ENCODE measurements at places on chromosomes 7 and 10.

- no peak overlapping the region for H3K27ac ChIP-seq
- H3K27me3 ChIP-seq: no peaks in the 10 kb centered on the region
- no peak overlapping the region for H3K4me3 ChIP-seq
- peaks cover 4% of the 10 kb centered on the region for H3K4me1 ChIP-seq
- no peak for DNase-seq
These were observed 64.0 kb downstream of the CACNB2 start for GRCh38 chr10:18204039-18204835.

- no peaks in the 10 kb centered on the region for H3K27me3 ChIP-seq
- no peak for DNase-seq
- H3K4me3 ChIP-seq: no peak overlapping the region
- H3K27ac ChIP-seq: no peak overlapping the region
These were observed 3.8 kb upstream of the EIF3B start for GRCh38 chr7:2350861-2351260.

- no peak overlapping the region for H3K4me3 ChIP-seq
- no peaks in the 10 kb centered on the region for H3K4me1 ChIP-seq
- H3K27me3 ChIP-seq: no peaks in the 10 kb centered on the region
- DNase-seq: no peak
- no peak overlapping the region for H3K27ac ChIP-seq
These were observed 260.6 kb downstream of the KCNMA1 start for GRCh38 chr10:77377034-77377433.

DNA sequence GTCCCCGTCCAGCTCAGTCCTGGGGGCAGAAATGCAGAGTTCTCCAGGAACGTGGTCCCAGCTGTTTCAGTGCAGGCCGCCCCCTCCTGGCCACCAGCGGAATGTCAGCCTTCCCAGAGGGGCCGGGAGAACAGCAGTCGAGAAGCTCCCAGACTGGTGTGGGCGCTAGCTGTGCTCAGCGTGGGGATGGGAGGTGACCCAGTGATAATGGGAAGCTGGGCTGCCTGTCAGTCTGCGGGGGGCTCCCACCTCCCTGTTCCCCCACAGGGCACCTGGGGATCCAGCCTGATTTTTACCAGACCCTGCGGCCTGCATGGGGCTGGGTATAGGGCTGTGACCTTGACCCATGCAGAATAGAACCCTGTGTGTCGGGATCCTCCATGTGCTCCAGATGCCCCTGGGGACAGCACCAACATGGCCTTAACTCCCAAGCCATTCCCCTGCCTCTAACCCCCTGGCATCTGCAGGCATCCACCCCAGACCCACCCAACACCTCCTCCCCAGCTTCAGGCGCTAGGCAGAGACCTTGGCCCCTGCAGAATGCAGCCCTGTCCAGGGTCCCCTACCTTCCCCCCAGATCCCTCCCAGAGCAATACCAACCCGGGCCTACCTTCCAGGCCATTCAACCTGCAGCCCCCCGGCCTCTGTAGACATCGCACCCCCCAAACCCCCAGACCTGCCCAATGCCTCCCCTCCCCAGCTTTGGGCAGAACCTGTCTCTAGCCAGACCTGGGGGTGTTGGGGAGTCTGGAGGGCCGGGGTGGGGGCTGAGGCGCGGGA, 880 bp upstream of the ELN start:
- H3K27me3 ChIP-seq: peaks cover 7% of the 10 kb centered on the region
- no peaks in the 10 kb centered on the region for H3K36me3 ChIP-seq
- peak; percentile 75 for DNase-seq
- peak overlapping the region; percentile 87 for H3K27ac ChIP-seq
- H3K4me1 ChIP-seq: peaks cover 44% of the 10 kb centered on the region
- peak overlapping the region; percentile 50 for H3K4me3 ChIP-seq

DNA sequence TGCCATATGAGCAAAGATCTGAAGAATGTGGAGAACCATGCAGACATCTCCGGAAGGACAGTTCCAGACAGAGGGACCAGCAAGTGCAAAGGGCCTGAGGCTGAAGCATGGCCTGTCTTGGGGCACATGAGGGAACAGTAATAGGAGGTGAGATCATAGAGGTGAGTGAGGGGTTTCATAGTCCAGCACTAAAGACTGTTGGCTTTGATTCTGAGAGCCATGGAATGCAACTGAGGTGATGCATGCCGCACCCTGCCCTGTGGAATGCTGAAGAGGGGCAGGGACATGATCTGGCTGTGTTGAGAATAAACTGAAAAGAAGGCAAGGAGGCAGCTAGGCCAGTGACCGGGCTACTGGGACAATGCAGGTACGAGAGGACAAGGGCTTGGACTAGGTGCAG, 253.1 kb upstream of the KLF14 start:
- DNase-seq: no peak
- H3K4me1 ChIP-seq: peaks cover 93% of the 10 kb centered on the region
- peak overlapping the region; percentile 62 for H3K27ac ChIP-seq
- H3K27me3 ChIP-seq: no peaks in the 10 kb centered on the region
- peaks cover 38% of the 10 kb centered on the region for H3K36me3 ChIP-seq

- H3K36me3 ChIP-seq: no peaks in the 10 kb centered on the region
- DNase-seq: no peak
- H3K4me3 ChIP-seq: no peak overlapping the region
- H3K27me3 ChIP-seq: no peaks in the 10 kb centered on the region
- no peaks in the 10 kb centered on the region for H3K4me1 ChIP-seq
- H3K27ac ChIP-seq: no peak overlapping the region
These were observed 51.9 kb downstream of the ASZ1 start for GRCh38 chr7:117375380-117375779.

- H3K27ac ChIP-seq: no peak overlapping the region
- no peak for DNase-seq
- H3K27me3 ChIP-seq: no peaks in the 10 kb centered on the region
- H3K4me3 ChIP-seq: no peak overlapping the region
These were observed 238.5 kb upstream of the MAGI2 start for GRCh38 chr7:79692015-79692414.

DNA sequence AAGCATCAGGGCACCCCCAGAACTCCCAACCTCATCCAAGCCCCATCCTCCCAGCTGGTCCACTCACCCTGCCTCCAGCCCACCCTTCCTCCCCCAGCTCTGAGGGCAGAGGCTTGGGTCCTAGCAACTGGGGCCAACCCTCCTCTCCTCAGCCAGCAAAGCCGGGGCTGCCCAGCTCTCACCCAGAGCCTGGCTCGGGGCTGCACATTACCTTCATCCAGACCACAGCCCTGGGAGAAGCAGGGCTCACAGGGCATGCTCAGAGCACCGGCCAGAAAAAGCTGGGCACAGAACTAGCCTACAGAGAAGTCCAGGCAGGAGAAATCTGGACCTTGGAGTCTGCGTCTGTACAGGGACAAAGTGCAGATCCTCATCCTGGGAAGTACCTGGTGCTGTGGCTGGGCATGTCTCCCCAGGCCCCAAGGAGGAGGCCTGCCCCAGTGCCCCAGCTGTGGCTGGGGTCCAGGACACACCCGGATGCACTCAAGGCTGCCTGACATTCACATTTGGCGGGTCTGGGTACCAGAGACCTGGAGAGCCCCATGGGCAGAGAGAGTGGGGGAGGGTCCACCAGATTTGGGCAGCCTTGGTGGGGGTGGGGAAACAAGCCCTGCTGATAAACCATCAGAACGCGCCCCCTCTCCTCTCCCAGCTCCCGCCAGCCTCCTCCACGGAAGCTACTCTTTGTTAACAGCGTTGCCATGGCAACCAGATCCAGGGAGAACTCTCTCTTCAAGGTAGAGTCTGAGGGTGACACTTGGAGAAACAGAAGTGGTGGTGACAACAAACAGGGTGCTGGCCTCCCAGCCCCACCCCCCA, 5.1 kb downstream of the RASGEF1A start:
- H3K36me3 ChIP-seq: no peaks in the 10 kb centered on the region
- H3K27me3 ChIP-seq: peaks cover 14% of the 10 kb centered on the region
- H3K4me1 ChIP-seq: peaks cover 11% of the 10 kb centered on the region
- H3K27ac ChIP-seq: no peak overlapping the region
- H3K4me3 ChIP-seq: no peak overlapping the region

DNA sequence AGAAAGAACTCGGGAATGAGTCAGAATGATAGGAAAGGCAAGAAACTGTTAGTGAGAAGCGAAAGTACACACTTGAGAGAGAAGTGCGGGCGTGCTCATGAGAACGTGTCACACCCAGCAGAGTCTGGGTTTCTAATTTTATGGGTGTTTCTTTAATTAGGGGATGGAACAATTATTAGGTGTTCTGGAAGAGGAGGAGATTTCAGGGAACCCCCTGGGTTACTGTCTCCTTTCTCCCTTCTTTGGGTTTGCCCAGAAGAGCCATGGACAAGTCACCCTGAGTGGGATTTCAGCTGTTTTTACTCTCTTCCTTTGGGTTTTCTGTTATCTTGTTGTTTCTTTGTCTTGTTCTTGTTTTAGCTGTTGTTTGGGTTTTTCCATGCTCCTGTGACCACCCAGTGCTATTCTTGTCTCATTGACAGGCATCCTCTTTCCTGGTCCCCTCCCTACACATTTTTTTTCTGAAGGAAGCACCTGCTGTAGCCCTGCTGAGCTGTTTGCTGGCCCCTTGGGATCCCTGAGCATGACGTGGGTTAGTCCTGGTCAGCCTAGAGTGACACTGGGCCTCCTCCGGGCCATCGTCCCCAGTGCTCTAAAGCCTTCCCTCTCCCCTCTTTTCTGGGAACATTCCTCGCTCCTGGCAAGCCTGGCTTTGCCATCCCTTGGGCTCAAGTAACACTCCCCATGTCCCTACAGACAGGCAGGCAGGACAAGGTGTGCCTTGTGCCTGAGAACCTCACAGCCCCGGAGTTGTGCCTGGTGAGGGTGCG, 3.5 kb downstream of the SH2D4B start:
- peaks cover 21% of the 10 kb centered on the region for H3K4me1 ChIP-seq
- H3K27ac ChIP-seq: peak overlapping the region; percentile 61
- peak overlapping the region; percentile 31 for H3K4me3 ChIP-seq

- no peaks in the 10 kb centered on the region for H3K27me3 ChIP-seq
- no peak for DNase-seq
- H3K4me3 ChIP-seq: no peak overlapping the region
These were observed 145.2 kb downstream of the LYZL1 start for GRCh38 chr10:29434111-29434510.
